ENCODE measurements at places on chromosomes 4 and X.

DNA sequence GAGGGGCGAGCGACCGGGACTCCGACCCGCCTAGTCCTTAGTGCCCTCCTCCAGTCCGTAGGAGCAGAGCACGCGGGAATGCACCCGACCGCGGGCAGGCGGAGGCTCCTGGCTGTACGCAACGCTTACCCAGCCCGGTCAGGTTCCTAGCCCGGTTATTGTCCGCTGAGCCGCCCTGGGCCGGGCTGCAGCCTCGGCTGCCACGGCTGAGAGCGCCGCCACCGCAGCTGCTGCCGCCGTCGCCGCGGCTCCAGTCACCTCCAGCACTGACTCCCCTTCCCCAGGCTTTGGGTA, at the start of gene AMER1:
Gene AMER1, minus strand, starts transcription at position 268 of the 294 bp plus-strand sequence. CDS start 12,422 bp downstream, outside the sequence.
- no peak for DNase-seq

DNA sequence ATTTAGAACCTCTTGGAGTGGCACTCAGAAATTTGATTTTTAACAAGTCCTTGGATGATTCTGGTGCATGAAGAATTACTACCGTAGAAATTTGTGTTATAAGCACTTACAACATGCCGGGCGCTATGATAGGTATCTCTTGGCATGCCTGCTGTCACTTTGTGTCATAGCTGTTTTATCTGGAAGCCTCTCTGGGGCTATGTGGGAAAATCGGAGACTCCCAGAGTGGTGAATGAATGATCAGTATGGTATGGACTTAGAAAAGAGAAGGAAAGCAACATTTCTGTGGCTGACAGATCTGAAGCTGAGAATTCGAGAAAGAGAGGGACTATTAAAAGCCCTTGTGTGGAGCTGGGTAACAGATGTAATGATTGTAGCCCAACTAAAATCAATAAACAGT, 177.4 kb upstream of the MAMLD1 start:
- DNase-seq, result no peak

DNA sequence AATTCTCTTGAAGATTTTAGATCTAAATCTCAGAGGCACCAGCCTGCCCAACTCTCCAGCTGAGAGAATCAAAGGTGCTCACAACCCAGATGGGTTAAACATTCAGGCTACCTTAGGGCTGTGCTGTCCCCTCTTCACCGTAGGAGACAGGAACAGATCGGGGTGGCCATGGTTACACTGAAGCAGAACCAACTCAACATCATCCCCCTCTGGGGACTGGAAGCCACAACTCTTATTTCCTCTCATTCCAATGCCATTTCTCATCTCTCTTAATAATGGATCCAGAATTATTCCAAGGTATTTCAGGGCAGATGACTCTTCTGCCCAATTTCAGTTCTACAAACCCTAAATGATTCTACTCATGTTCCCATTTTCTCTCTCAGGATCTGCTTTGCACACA, 109.7 kb downstream of the NKX6-1 start:
- no peak for DNase-seq

- DNase-seq, result no peak
These were observed 117.6 kb downstream of the MAB21L2 start for GRCh38 chr4:150699599-150699998.

GRCh38 chr4:109795059-109795458, 6.7 kb downstream of the CFI start:
- DNase-seq, result no peak

- no peak for DNase-seq
These were observed 82.4 kb upstream of the FAM9C start for GRCh38 chrX:13126775-13127174.

DNA sequence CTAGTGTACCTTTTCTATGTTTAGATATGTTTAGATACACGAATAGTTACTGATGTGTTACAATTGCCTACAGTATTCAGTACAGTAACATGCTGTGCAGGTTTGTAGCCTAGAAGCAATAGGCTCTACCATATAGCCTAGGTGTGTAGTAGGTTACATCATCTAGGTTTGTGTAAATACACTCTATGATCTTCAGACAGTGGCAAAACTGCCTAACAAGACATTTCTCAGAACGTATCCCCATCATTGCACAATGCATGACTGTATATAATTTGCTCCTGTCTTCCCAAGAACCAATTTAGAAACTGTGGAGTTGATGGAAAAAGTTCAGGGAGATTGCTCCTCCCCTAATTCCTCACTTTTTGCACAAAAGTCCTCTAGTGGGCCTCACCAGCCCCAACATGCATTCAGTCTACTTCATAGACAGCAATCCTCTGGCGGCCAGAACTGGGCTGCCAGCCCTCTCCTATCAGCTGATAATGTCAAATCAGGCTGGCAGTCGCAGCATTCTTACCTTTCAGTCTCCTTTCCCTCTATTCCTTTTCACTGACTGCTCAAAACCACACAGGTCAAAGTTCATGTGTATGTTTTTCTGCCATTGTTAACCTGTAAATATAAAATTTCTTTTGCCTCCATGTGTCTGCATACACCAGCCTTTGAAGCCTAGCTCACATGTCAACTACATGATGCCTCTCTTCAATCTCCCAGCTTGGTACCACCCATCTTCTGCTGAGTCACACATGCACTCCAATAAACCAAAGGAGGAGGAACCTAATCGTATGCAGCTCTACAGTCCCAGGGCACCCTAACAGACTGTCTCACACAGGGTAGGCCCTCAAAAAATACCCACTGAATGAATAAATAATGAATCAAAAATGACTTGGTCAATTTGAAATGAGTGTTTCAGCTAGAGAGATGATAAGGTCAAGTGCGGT, 32.0 kb downstream of the BCLAF3 start:
- no peak for DNase-seq

DNA sequence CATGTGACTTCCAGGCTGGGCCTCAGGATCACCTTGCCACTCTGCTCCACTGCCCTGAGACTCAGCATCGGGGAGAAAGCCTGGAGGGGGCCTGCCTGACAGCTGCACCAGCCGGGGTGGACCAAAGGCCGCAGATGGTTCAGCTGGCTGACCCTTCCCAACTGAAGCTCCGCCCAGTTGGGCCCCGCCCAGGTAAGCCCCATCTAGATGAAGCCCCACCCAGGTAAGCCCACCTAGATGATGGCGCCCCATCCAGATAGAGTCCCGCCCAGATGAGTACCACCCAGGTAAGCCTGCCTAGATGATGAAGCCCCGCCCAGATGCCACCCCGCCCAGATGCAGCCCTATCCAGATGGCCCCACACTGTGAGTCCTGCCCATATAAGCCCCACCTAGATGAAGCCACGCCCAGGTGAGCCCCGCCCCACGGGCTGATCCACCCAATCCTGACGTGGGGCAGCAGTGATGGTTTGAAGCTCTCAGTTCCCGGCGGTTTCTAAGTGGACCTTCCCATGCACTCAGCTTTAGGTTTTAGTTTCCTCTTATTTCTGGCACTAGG, 10.0 kb downstream of the ZFYVE28 start:
- DNase-seq, result no peak

DNA sequence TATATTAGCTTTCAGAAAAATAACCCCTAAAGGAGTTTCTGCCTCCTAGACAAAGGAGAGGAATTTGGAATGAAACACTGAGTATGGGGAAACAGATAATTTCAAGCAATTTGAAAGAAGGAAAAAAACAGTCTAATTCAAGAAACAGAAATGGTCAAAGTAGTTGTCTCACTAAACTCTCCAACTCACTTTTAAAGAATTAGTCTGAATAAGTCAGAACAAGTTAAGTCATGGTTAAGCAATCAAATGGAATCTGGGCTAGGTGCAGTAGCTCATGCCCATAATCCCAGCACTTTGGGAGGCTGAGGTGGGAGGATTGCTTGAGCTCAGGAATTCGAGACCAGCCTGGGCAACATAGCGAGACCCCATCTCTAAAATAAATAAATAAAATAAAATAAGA, 95.7 kb upstream of the GRIA3 start:
- no peak for DNase-seq

- DNase-seq, result no peak
These were observed 48.6 kb upstream of the UGT2B15 start for GRCh38 chr4:68719075-68719473.

GRCh38 chr4:18051281-18051680, 29.7 kb upstream of the LCORL start:
- DNase-seq, result no peak

DNA sequence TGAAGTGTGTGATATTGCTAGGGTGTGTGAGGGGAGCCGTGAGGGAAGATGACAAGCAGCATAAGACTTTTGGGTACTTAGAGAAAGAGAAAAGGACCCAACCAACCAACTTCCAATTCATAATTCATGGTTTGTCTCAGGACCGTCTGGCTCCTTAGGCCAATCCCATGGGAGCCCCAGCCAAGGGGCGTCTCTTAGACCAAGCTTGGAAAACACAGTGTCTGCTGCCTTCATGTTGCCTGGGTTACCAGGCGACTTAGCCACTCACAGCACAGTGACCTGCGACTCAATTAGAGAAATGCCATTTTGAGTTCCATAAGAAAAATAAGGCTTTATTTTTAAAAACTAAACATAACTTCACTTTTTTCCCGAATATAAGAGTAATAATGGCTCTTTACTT, 32.7 kb downstream of the BST1 start:
- no peak for DNase-seq

GRCh38 chr4:46432923-46433322, 43.0 kb upstream of the GABRA2 start:
- no peak for DNase-seq

Data from stimulated activated CD8-positive, alpha-beta memory T cell treated with anti-CD3 and anti-CD28 coated beads, Interleukin-4, amount 100 ng/mL, for 4 hours (primary cell).